ENCODE measurements at places on chromosomes 5 and 9.

- no peak for DNase-seq
Observed at GRCh38 chr9:9229269-9229668, 1383.5 kb downstream of the PTPRD start.

DNA sequence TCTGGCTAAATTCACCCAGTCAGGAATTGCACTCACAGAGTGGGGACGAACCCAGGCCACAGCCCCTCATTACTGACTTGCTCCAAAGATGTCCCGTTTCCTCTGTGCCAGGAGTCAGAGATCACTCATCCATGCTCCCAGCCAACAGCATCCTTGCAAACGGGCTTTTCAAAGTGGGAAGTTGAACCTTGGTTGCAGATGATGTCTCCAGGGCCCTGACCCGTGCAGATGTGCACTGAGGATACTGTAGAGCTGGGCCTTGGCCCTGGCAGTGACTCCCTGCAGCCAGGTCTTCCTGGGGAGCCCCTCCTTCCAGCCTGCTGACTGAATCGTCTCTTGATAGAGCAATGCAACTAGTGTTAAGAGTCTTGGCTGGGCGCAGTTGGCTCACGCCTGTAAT lies 22.3 kb downstream of the TCF7 start:
- peak; percentile 47 for DNase-seq

DNA sequence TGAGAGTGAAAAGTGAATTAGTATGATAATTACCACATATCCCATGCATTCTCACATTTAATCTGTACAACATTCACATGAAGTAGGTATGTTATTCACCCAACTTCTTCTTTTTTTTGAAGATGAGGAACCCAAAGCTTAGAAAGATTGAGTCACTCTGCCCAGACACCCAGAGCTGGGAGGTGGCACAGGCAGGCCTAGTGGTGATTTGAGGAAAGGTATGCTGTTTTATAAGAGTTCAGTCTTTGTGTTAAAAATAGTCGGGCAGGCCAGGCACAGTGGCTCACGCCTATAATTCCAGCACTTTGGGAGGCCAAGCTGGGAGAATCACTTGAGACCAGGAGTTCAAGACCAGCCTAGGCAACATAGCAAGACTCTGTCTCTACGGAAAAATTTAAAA lies 285.3 kb downstream of the NR3C1 start:
- DNase-seq: no peak

DNA sequence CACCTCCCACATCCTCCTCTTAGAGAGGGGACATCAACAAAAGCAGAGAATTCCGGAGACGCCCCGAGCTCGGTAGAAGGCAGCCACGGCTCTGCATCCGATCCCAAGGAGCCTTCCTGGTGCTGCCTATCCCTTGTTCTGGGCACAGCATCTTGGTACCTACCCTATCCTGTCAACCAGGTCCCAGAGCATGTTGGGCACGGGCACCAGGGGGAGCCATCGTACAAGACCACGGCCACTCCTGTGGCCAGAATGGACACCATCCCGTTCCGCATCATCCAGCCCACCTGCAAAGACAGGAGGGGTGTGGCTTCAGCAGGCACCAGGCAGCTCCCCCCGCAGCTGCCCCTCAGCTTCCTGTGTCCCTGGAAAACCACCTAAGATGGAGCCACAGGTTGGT lies 62.7 kb upstream of the ZNF354A start:
- DNase-seq: no peak

DNA sequence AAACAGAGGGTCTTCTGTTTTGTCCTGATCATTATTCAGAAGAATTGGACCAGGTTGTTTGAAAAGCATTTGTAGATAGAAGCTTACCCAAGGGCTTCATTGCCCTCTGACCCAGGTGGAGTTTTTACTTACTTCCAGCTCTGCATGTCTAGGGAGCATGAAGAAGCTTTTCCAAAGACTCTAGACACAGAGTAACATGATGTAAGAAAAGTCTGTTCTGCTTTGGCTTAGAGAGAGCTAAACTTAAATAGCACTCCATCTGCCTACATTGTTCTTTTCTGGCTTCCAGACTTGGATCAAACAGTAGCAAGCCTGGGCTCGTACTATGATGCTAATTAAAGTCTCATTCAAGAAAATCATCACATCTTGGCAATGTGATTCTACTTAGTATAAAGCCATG lies 112.1 kb downstream of the SNCAIP start:
- no peak for DNase-seq

DNA sequence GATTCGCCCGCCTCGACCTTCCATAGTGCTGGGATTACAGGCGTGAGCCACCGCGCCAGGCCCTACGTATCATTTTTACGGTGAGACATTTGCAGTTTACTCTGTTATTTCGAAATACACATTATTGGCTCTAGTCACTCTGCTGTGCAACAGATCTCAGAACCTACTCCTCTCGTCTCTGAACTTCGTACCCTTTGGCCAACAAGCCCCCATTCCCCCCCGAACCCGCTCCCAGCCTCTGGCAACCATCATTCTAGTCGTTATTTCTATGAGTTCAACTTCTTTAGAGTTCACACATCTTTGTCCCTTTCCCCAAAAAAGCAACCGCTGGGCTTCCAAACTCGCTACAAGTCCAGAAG lies 735 bp downstream of the PTGR1 start:
- no peak for DNase-seq

DNA sequence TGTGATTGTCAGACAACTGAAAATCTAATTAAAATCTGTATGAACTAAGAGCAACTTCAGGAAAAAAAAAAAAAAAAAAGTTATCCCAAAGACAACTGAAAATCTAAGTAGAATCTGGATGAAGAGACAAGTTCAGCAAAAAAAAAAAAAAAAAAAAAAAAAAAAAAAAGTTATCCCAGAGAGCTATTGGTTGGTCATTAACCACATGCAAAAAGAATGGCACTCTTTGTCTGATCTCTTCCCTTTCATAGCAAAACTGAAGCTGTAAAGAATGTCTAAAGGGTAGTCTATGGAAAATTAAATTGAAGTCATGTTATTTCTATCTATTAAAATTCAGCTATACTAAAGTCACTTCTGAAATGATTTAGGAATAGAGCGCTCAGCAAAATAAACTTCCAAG lies 32.9 kb downstream of the STRBP start:
- no peak for DNase-seq

- DNase-seq: no peak
Observed at GRCh38 chr5:138626333-138626944, 51.2 kb upstream of the HSPA9 start.

- DNase-seq: no peak
Observed at GRCh38 chr5:58738336-58738735, 155.5 kb downstream of the RAB3C start.

DNA sequence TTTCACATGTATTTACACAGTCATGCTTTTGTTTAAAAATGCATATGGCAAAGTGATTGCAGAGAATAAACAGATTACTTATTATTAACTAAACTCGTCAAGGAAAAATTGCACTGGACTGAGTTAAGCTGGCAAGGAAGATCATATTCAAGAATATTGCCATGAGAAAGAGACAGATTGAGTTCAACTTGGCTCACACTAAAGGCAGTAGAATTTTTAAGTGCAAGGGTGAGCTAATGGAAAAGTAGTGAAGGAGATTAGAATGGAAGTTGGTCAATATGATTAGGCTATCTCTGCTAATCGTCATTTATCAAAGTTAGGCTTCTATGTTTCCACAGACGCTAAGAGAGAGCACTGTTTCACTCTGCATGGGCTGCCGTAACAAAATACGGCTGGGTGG lies 557.6 kb downstream of the PRR16 start:
- DNase-seq: no peak

DNA sequence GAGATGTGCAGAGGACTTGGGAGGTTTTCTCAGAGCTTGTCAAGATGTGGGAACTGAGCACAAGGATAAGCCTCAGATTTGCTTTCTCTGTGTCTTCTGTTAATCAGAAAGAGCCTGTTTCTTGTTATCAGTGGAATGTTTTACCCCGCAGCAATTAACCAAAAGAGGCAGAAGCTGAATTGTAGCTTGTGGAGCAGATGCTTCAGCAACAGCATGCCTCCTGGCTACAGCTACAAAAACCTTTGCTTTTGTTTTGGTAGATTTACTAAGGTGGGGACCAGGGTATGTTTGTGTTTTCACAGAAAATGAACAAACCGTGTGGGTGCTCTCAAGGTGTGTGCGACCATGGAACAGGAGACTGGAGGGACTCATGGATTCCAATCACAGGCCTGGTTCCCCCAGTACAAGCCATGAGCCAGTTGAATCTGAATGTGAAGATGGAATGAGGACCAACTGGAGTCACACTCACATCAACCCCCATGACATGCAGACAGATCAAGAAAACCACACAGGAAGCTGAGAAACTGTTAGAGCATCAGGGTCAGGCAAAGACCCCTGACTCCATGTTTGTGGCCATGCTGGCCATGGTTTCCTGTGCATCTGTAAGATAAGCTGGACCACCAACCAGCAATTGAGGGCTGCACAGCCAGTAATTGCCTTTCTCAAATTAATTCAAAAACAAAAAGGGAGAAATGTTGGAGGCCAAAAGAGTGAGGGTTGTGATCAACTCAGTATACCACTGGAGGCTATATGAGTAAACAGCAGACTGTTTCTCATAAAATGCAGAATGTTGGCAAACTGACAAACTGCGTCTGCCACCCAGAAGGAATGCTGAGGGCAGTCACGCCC lies 6.9 kb downstream of the UGT3A2 start:
- no peak for DNase-seq

DNA sequence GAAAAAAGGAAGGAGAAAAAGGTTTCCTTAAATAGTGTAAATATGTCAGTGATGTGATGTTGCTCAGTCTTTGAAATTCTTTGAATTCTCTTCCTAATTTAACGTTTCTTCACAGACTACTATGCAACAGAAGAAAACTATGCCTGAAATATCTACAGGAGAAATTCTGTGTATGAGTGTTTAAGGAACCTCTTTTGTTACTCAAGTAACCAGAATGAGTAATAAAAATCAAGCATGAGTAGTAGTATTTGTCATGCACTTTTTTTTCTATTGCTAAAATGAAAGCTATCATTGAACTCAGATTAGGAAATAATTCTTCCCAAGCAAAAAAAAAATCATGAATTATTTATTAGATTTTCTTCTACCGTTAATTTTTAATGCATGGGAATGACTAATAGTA lies 20.3 kb upstream of the THG1L start:
- DNase-seq: no peak

- no peak for DNase-seq
Observed at GRCh38 chr5:177041936-177042335, 19.4 kb downstream of the ZNF346 start.
